SK-N-SH treated with all-trans-retinoic acid at 6 μM for 48 hours (cell line): ENCODE measurements at places on chromosomes 3 and 15.

GRCh38 chr15:60859996-60860494 lies 369.1 kb downstream of the RORA start:
- ATAC-seq, result no peak

DNA sequence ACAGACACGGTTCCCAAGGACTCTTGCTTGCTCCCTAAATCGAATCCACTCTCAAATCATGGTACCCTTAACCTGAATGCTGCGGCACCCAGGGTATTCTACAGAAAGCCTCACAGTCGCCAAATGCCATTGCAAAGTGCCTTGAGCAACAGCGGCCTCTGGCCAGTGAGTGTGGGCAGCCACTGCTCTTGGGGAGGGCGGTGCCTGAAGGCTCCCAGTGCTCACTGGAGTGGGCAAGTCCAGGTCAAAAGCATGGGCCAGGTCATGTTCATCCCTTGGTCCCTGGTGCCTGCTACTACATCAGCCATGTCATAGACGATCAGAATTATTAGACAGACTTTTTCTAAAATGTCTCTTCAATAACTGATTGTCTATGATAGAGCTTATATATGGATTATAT lies 82.5 kb downstream of the ADAMTS17 start:
- no peak for ATAC-seq

DNA sequence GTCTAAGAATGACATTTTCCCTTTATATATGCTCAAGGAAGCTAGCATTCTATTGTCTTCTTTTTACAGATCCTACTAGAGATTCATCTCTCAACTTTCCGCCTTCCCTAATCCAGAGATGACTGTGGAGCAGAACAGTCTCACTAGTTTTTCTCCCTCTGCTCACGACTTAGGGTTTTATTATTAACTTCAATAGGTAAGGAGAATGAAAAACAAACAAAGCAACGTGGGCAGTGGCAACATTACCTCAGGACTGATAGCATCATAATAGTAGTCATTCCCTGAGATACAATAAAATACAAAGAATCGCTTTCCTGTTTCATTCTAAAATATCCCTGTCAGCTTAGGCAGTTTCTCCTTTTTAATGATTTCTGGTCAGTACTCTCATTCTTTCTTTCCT lies 154.3 kb upstream of the PLAAT1 start:
- no peak for ATAC-seq

GRCh38 chr15:74245342-74245931 lies 9.3 kb downstream of the CCDC33 start:
- ATAC-seq, result peak; percentile 33

GRCh38 chr15:40264321-40265153 lies 18.3 kb downstream of the ANKRD63 start:
- no peak for ATAC-seq

- no peak for ATAC-seq
These were observed 64.0 kb downstream of the SHQ1 start for GRCh38 chr3:72784226-72784625.

DNA sequence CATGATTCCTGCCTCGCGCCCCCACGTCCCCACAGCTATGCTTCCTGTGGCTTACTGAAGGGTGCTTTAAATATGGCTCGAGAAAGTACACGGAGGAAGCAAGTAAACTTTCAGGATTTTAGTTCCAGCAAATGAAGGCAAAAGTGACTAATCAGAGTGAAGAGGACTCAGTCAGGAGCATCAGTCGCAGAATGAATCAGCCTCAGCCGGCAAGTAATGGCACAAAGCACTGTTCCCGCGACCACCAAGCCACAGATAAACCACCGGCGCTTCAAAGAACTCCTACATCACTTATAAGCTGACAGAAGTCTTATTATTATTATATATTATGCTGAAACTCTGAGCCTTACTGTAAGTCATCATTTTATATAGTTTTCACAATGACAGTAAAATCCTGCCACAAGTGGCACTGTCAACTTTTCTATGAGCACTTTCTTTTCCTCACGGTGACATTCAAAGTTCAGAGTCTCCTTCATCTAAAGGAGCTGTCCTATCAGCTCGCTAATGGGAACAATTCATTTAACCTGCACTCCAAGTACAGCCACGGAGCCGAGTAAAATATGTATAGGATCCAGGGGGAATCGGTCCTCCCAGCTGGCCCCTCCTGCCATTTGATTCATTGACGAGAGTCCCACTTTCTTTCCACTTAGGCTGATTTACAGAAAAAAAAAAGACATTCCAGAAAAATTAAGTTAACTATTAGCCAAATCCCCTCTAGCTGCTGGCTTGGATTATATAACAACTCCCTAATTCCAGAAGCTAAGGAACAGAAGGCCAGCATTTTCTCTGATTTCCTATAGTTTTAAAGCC lies 217.0 kb upstream of the ICE2 start:
- no peak for ATAC-seq

GRCh38 chr3:72571638-72572114 lies 276.6 kb downstream of the SHQ1 start:
- no peak for ATAC-seq

DNA sequence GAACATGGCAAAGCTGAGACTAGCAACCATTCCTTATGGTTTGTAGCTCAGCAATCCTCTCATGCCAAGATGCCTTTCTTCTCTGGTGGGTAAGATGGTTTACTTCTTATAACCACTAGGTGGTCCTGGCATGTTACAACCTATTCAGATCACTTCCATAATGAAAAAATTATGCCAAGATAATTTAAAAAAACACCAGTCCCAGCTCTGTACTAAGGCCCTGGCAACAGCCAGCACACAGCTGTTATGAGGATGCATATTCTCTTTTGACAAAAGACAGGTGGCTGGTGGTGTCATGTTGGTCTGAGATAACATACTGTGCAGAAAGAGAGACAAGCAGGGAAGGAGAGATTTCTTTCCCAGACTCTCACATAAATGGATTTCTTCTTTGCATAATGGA lies 65.7 kb upstream of the FRMD4B start:
- ATAC-seq, result peak; percentile 93

DNA sequence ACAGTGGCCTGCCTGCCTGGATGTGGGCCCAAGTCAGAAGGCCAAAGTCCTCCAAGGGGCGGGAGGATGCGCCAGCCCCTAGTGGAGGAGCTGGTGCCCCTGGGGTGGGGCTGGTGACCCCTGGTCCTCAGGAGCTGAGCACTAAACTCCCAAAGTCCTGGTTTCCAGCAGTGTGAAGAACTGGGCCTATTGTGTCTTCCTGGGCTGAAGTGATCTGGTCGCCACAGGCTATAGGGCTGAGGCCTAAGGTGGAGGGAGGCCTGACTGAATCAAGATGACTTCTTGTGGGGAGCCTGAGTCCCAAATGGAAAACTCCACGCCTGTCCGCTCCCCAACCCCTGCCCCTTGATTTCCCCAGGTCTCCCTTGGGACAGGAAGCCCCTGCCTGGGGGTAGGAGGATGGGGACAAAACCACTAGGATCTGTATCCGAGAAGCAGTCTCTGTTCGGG lies 753 bp upstream of the FES start:
- ATAC-seq, result no peak; the same call in 2 of the 3 replicates

- ATAC-seq, result no peak
These were observed 285.9 kb upstream of the VEPH1 start for GRCh38 chr3:157789162-157789561.

GRCh38 chr15:67109141-67110034 lies 44.0 kb downstream of the SMAD3 start:
- ATAC-seq, result no peak

- no peak for ATAC-seq
These were observed 4.9 kb upstream of the TJP1 start for GRCh38 chr15:29826908-29827820.

- ATAC-seq, result no peak
These were observed 68.4 kb upstream of the LARS2 start for GRCh38 chr3:45319996-45320305.

DNA sequence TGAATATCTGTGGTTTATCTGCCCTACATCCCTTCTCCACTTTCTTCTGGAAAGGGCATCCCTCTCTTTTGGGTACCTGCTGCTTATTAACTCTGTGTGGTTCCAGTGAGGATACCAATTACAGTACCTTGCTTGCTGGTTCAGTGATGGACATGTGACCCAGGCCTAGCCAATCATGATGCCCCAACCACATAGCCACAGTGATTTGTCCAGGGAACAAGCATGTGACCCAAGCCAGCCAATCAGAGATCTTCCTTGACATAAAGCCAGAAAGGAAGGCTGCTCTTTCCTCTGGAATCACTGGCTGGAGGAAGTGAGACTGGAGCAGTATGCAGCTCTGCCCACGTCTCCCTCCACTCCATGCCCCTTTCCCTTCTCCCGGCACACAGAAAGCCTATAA lies 10.9 kb upstream of the TMEM158 start:
- no peak; the same call in 2 of the 3 replicates for ATAC-seq

- ATAC-seq, result no peak; the same call in 2 of the 3 replicates
These were observed 874 bp downstream of the ZNF662 start for GRCh38 chr3:42906848-42907183.

- no peak for ATAC-seq
These were observed 55.8 kb downstream of the OSBPL10 start for GRCh38 chr3:31925271-31925630.

DNA sequence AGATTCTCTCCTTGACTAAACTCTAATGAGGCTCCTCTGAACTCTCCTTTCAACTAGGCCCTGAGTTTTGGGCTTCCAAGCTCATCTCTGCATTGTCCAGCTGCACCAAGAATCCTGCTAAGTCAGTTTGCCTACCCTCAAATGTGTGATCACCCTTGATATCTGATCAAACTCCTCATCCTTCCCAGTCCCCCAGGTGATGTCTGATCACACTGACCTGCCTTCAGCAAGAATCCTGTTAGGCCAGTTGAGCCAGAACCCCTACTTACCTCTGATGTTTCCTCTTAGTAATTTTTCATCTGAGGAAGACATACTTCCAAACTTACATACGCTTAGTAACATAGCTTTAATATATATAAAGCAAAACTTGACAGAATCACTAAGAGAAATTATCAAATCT lies 28.8 kb downstream of the SUMF1 start:
- no peak for ATAC-seq

DNA sequence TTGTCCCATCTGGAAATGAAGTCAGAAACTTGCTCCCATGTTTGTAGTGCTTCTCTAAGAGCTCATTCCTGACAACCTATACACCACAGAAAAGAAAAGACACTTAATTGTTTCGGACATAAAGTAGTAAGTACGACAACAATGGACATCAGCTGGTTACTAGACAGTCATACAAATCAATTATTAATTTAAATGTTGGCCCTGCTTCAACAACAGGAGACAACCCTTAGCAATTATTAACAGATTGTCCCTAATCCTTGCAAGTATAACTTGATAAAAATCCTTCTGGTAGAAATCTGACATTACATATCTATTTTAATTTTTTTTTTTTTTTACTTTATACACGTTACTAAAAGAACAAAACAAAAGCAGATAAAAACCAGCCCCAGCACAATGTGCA lies 29.8 kb downstream of the ERICH6 start:
- no peak for ATAC-seq

DNA sequence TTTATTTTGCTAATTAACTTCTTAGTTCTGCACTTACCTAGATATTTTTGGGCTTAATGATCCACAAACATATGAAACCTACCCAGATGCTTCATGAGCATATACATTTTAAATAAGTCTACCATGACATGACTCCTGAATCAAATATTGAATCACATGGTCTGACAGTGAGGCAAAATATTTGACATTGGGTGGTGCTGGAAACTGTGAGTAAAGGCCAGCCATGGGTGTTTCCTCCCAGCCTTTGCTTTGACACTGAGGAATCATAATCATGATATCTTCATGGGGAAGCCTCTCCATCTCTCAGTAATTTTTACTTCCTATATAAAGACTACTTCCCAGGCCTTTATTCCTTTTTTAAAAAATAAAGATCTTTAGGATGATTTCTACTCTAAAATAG lies 22.8 kb upstream of the SSR3 start:
- ATAC-seq, result no peak

DNA sequence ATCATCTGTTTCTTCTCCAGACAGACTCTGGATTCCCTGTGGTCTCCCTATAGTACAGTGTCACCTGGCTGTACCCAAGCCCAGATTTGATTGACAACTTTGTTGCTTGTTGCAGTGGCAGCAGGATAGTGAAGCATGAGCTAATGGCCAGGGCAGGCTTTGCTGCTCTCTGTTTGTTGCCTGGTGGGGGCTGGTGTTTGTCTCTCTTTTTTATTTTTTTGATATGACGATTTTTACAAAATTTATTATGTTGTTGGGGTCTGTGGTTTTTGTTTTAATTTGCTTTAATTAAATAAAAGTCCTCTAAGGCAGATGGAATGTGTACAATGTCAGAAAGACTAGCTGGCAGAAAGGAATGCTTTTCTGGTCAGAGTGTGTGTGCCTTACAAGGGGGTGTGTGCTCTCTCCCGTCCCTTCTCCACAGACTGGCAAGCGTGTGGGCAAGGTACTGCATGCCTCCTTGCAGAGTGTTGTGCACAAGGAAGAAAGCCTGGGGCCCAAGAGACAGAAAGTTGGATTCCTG lies 15.2 kb upstream of the CLEC3B start:
- ATAC-seq, result peak; percentile 97

GRCh38 chr3:10010421-10010877 lies 15.8 kb upstream of the FANCD2 start:
- ATAC-seq, result peak; percentile 0; the same call in 2 of the 3 replicates

DNA sequence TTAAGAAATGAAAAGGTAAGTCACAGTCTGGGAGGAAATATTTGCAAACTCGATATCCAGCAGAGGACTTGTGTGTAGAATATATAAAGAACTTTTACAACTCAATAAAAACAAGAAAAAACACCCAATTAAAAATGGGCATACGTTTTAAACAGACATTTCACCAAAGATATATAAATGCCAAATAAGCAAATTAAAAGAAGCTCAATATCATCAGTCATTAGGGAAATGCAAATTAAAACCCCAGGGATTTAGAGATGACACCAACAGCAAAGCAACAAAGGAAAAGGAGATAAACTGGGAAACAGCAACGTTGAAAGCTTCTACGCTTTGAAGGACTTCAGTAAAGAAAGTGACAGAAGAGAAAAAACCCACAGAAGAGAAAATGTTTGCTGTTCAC lies 132.3 kb downstream of the NUP210 start:
- ATAC-seq, result no peak

- ATAC-seq, result no peak
These were observed 234.3 kb upstream of the ZPLD1 start for GRCh38 chr3:102200560-102200959.

GRCh38 chr3:174035328-174035886 lies 637.9 kb downstream of the NLGN1 start:
- no peak for ATAC-seq

DNA sequence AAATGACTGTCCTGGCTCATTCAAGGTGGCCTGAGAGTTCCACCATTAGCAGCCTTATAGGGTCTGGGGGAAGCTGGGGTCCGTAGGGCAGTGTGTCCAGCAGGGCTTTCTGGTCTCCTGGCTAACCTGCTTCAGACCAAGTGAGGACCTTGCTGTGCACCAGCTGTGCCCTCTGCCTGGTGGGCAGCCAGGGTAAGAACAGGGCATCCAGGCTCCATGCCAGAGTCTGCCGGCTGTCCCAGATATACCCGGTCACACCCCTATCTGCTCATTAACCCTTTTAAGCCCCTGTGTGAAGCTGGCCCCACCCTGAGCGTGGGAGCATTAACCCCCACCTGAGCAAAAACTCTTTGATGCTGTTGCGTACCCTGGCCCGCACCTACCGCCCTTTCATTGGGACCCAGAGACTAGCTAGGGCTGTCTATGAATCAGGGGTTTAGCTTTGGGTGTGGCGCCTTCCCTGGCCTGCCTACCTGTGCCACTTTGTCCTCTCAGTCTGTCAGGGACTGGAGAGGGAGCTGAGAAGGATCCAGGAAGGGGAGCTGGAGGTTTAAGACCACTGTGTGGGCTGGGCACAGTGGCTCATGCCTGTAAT lies 17.6 kb downstream of the SEMA3F start:
- peak; percentile 13; the same call in 1 of the 3 replicates for ATAC-seq

- no peak for ATAC-seq
These were observed 199.8 kb downstream of the GAP43 start for GRCh38 chr3:115823083-115823482.

GRCh38 chr15:77026501-77027110 lies 31.7 kb downstream of the PSTPIP1 start:
- ATAC-seq, result no peak
